ENCODE measurements at places on chromosomes 12 and 14. TPM values are rescaled to one million over a fixed set of nuclear protein-coding genes. Genes with fewer than 3 reads are reported as not detected.

PSMB5 gene
- total RNA-seq = 183 TPM

ARHGDIB gene
- total RNA-seq = 17.2 TPM

TSHR gene
- under 0.01 TPM for total RNA-seq

BLOC1S1 gene
- 42.3 TPM for total RNA-seq

ABCC9 gene
- 111 TPM for total RNA-seq

DCN gene
- total RNA-seq = 688 TPM

FGF6 gene
- total RNA-seq = 16.2 TPM

ARMH4 gene
- total RNA-seq = 6.8 TPM

KLHL42 gene
- 13.6 TPM for total RNA-seq

PDE3A gene
- 18.3 TPM for total RNA-seq

LRRK2 gene
- 11.0 TPM for total RNA-seq

SMOC1 gene
- 3.1 TPM for total RNA-seq

FOXN4 gene
- not detected for total RNA-seq

KSR2 gene
- under 0.01 TPM for total RNA-seq

TMTC2 gene
- total RNA-seq = 15.7 TPM

KRT72 gene
- total RNA-seq = not detected

DPPA3 gene
- not detected for total RNA-seq

INHBC gene
- total RNA-seq = not detected

PITPNM2 gene
- total RNA-seq = 3.1 TPM

FAM186B gene
- total RNA-seq = not detected

KRT85 gene
- 0.52 TPM for total RNA-seq

RNFT2 gene
- total RNA-seq = 1.0 TPM

OTOGL gene
- total RNA-seq = 0.52 TPM

KCNK13 gene
- total RNA-seq = under 0.01 TPM

ANO6 gene
- total RNA-seq = 50.6 TPM

PLEK2 gene
- 3.7 TPM for total RNA-seq

MGAT4C gene
- total RNA-seq = 1.0 TPM

JPH4 gene
- 1.0 TPM for total RNA-seq

GLIPR1L2 gene
- total RNA-seq = not detected

RIN3 gene
- 4.7 TPM for total RNA-seq

PSME1 gene
- 89.8 TPM for total RNA-seq

DNAI7 gene
- total RNA-seq = 1.6 TPM

ACSS3 gene
- total RNA-seq = 14.6 TPM

LIN7A gene
- 1.6 TPM for total RNA-seq

EML1 gene
- 37.6 TPM for total RNA-seq

CTSG gene
- total RNA-seq = 0.52 TPM

SERPINA9 gene
- total RNA-seq = not detected

NRXN3 gene
- total RNA-seq = 0.52 TPM

SOAT2 gene
- under 0.01 TPM for total RNA-seq

IAPP gene
- not detected for total RNA-seq

LMNTD1 gene
- 0.52 TPM for total RNA-seq
